ENCODE measurements at places on chromosomes 2 and 18.

DNA sequence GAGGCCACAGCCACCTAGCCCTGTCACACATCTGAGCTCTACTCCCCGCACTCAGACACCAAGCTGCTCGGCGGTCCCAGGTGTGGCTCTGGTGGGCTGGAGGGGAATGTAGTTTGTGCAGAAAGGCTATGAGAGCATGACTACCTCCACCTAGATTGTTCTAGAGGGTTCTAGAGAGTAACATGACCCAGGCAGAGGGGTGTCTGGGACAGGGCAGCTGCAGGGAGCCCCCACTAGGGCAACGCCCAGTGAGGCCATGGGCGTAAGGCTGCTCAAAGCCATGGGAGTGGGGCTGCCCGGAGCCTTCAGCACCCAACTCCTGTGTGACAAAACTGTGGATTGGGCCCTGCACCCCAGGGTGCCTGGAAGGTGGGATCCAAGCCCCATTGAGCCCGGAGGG, 511.4 kb upstream of the MYT1L start:
- DNase-seq: no peak

DNA sequence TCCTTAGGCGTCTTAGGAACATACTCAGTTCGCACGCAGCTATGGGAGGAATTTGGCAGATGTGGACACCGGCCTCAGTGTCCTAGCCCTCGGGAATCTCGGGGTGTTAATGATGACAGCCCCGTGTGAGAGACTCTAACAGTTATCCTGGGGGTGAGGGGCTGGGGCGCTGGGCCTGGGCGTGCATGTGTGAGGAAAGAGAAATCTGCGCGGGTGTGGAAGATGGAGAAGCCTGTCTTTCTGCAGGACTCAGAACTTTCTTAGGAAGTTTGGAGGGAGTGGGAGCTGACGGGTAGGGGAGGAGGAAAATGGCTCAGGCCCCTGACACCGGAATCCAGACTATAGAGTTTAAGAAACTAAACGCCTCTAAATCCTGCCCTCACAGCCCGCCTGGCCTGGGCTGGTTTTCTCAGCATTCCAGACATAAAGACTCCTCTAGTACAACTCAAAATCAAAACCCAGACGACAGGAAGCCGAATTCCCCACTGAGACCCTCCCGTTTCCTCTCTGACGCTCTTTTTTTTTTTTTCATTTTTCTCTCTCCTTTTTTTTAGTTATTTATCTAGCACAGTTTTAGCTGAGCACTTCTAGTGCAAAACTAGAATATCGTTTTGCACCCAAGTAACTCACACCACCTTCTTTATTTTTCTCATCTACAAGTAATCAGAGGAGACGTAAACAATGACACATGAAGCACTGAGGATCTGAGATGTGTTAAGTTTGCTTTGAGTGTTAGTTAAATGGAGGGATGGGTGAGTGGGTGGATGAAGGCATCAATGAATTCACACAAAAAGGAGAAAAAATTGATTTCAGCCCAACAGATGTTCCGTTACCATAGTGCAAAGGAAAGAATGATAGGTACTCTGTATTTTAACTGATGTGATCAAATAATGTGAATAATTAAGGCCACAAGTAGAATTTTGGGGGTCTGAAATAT, 1.2 kb upstream of the HAAO start:
- DNase-seq: no peak

- no peak for DNase-seq
These were observed 234.3 kb downstream of the CLIP4 start for GRCh38 chr2:29349316-29350030.

GRCh38 chr18:60894254-60894945, 438.8 kb upstream of the CDH20 start:
- DNase-seq: no peak

DNA sequence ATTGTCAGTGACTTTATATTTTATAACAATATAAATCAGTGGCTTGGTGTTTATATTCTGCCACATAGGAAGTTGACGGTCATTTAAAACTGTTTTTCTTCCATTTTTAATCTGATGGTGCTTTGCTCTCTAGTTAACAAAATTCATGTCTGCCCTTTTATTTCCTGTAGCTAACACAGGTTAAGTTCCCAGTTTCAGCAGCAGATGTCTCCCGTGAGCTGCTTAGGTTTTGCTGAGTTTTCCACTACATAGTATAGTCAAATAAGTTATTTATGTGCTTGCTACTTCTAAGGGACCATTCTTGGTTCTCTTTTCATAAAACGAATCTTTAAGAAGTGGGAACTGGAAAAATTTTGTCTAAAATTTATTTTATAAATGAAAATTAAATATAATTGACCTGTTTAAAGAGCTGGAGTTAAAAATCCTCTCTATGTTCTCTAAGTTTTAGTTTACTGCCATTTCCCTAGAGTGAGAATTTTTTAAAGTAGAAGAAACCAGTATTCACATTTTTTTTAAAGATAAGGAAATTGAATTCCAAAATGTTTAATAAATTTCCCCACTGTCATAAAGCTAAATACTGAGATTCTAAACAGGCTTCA, 20.6 kb downstream of the HTR2B start:
- DNase-seq: no peak

- DNase-seq: no peak
These were observed 72.0 kb downstream of the CTAGE1 start for GRCh38 chr18:22345718-22346117.

DNA sequence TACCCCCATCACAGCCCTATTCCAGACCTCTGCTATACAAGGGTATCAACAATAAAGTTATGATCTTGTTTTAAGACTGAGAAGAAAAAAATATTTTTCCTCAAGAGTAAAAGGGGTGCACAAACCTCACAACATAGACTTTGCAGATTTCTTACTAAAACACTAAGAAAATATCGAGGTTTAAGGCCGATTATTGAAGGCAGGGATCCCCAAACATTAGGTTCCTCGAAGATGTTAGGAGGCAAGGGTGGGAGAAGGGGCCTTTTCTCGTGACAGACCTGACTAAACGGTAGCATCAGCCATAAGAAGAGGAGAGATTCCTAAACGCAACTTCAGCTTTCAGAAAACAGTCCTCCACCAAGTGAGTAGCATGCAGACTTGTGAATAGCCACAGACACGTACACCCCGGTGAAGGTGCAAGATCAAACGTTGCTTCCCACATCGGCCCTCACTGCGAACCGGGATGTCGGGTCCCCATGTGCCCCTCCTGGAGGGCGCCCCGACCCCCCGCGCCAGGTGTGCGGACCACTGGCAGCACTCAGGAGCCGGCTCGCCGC, 678 bp downstream of the PIAS2 start:
- no peak for DNase-seq

DNA sequence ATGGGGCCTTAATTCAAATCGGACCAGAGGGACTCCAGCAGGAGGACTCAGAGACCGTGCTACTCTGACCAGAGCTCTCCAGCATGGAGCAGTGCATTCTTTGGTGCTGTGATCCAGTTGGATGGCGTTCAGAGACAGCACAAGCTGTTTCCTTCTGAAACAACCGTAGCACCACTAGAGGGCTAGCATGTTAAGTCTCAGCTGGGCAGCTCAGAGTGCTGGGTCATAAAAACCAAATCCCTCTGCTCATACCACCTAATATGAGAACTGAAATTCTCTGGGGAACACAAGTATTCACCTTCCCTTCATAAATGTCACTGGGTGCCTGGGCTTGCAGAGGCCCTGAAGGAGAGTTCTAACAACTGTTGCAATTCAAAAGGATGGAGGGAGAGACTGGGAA, 97.7 kb upstream of the TFCP2L1 start:
- DNase-seq: no peak

Data from NCI-H187 treated with DMSO at 0.1 percent for 48 hours (cell line).